ENCODE measurements at places on chromosomes 16 and 17. TPM values are rescaled to one million over a fixed set of nuclear protein-coding genes. Genes with fewer than 3 reads are reported as not detected.
A peak's percentile ranks its signal among the peaks of the same experiment; 100 is the strongest.

DNA sequence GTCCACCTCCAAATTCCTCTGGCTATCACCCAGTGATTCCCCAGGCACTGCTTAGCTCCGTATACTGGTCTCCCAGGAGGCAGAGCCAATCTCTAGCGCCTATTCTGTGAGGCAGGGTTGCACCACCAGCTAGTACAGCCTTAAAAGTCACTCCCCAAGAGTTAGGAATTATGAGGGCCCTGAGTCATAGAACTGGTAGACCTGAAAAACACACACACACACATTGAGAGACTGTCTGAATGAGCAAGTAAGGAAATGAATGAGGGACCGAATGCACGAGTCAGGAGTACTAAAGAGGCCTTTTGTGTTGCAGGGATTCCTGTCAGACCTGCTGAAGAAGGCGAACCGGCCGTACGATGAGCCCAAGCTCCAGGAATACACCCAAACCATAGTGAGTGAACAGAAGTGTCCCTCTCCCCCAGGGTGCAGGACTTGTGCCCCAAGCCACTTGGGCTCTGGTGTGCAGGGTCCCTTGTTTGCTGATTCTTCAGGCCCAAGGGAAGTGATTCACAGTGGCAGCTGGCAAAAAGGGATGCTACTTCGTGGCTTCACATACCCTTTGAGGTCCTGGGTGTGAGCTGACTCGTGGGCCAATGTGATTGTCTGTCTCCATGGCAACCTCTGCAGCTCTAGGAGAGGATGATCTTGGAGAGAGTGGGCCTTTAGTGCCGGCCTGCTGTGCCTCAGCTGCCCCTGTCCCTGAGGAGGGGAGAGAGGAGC, 24.7 kb downstream of the CALB2 start:
- DNase-seq, result no peak

DNA sequence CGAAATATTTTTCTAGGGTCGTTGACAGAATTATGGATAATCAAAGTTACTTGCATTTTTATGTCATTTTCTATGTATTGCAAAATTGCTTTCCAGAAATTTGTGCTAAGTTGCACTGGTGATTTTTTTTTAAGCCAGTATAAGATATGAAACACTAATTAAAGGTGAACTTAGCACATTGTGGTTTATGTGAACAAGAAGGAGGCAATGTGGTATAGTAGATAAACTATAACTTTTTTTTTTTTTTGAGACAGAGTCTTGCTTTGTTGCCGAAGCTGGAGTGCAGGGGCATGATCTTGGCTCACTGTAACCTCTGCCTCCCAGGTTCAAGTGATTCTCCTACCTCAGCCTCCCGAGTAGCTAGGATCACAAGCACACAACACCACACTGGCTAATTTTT, 13.2 kb downstream of the DGKE start:
- DNase-seq, result no peak

DNA sequence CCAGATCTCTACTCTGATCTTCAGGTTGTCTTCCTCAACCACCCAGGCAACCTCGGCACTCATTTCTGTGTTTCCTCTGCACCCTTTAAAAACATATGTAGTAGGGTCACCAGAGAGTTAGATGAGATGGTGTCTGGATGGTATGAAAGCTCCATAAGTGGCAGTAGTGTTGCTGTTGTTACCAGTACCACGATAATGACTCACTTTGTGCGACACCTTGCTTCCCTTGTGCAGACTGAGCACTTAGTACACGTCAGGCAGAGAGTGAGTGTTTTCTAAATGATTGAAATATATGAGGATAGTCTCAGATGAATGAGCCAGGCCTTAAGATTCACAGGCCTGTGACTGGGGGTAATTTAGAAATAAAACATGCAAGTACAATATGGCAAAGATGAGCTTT, 188.7 kb downstream of the MAF start:
- DNase-seq, result no peak

DNA sequence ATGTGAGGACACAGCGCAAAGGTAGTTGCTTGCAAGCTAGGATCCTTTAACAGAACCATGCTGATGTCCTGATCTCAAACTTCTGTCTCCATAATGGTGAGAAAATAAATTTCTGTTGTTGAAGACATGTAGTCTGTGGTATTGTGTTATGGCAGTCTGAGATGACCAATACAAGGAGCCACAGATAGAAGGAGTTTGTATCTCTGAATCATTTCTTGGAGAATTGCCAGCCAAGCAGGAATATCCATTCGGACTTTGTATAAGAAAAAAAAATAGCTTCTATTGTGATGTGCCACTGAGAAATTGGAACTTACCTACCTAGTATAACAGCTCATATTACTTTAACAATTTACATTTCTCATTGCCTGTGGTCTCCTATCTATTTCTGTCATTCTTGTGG, 447.6 kb upstream of the CA10 start:
- DNase-seq, result no peak

DNA sequence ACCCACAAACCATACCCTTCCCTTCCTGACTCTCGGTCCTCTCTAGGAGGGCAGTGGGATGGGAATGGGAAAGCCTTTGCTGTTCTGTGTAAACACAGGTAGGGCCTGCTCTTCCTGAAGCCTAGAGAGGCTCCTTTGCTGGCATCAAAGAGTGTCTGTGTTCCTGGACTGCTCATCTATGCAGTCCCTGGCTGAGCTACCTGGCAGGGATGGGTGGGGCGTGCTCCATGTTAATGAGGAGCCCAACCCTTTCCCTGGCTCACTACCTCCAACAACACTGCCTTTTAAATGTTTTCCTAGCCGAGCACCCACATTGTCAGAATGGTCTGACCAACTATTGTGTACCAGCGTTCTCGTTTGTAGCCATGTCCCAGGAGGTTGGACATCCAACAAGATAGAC, 26.6 kb upstream of the NAGLU start:
- DNase-seq, result peak; percentile 38

The PRPSAP2 gene
- 30.7 TPM for total RNA-seq

- DNase-seq, result peak; percentile 79
Measured at GRCh38 chr17:82603981-82604448, 44.2 kb downstream of the WDR45B start.

DNA sequence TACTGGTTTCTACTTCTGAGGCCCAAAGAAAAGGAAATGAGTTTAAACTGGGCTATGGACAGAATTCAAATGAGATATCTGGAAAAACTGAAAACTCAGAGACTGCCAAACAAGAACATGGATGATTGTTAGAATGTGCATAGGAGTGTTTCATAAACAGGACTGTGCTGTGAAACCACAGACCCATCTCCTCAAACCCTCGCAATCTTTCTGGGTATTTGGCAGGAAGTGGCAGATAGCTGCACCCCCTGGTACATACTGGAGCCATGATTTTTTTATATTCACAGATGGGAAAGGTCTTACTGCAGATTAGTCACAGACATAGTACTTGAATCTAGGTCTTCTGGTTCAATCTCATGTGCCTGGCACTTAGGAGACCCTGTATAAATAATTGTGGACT, 145.0 kb downstream of the CCDC182 start:
- no peak for DNase-seq

GRCh38 chr17:49588312-49588711, 12.6 kb downstream of the NXPH3 start:
- peak; percentile 15 for DNase-seq

The KCNJ2 gene
- total RNA-seq, result 0.81 TPM

The SEZ6L2 gene
- 1.8 TPM for total RNA-seq

GRCh38 chr17:60277258-60277657, 114.7 kb downstream of the USP32 start:
- no peak for DNase-seq

The PRKAR1A gene
- total RNA-seq, result 242 TPM

DNA sequence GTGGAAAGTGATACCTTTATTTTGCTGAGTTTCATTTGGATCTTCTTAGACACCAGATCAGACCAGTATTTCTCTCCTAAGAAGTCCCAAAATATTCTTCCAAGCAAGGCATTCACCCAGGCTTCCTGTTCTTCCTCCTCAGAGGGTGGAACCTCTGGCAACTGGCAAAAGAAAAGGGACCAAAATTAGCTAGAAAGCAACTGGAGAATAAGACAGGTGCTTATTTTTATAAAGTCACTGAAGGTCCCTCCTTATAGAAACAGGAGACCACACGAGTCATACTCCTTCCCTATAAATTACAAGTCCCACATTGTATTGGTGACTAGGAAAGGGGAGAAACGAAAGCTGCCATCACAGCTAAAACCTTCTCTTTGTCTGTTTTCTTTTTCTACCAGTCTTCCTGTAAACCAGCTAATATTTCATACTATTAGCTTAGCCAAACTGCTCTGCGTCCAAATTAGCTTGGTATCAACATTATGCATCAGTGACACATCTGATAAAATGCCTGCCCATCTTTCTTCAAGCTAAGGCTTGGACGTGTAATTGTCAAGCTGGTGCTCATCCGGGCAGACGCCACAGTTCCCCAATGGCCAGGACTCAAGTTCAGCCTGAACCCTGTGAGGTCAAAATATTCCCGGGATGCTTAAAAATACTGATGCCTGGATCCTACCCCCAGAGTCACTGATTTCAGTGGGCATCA, 47.5 kb upstream of the ERN1 start:
- no peak for DNase-seq

GRCh38 chr17:72720494-72720825, 372.0 kb downstream of the SLC39A11 start:
- no peak for DNase-seq

DNA sequence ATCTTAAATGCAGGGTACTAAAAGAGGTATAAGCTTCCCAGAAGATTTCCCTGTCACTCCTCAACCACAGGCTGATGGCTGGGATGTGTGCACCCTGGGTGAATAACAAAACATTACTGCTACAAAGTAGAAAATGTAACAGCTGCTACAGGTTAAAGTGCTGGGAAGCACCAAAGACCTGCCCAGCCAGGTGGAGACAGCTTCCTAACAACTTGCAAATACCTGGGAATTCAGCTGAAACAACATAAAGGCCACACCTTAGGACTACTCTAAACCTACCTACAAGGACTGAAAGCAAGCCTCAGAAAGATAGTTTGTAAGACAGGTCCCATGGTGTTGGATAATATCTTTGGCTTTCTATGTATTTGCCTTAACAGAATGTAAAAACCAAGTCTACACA, 118.5 kb downstream of the CEP112 start:
- no peak for DNase-seq

The SPNS3 gene
- not detected for total RNA-seq

The CPHXL2 gene
- not detected for total RNA-seq

The CCDC144A gene
- 3.8 TPM for total RNA-seq

- DNase-seq, result no peak
Measured at GRCh38 chr16:30925632-30925987, 2.2 kb downstream of the FBXL19 start.

DNA sequence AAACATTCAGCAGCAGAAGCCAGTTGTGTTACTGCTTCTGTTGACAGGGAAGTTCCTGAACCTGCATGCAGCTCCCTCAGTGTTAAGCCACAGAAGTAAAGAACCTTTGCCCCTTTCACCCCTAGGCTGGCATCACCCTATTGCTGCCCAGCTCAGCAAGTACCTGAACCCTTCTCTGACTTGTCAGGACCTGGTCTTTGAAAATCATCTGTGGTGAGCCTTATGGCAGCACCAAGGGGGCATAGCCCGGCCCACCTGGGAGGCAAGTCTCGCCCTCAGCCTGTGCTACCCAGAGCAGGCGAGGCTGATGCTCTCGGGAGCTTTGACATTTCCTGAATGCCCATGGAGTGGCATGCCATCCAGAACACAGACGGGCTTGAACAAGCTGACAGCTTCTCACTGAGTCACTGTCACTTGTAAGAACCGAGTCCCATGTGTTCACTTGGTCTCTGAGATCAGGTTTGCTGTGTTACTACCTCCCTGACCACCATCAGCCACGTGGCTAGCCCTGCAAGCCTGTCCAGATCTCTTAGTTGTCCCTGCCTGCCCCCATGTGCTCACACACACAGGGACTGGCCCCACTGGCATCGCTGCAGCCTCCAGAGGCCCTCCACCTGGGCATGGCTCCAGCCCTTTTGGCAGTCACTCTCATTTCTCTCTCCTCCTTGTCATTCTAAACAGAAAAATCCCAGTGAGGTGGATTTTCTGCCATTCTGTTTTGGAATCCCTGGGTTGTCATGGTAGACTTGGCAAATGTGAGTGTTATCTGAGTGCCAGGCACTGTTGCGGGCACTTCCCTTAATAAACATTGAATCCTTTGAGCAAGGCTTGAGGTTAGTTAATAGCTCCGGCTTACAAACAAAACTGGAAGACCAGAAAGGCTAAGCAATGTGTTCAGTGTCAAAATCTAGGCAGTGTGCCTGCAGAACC, 2.9 kb upstream of the CARMIL2 start:
- DNase-seq, result peak; percentile 89

The TEX14 gene
- 0.36 TPM for total RNA-seq

The USP22 gene
- total RNA-seq, result 83.9 TPM

- peak; percentile 87 for DNase-seq
Measured at GRCh38 chr17:9241371-9241712, 220.0 kb downstream of the NTN1 start.

DNA sequence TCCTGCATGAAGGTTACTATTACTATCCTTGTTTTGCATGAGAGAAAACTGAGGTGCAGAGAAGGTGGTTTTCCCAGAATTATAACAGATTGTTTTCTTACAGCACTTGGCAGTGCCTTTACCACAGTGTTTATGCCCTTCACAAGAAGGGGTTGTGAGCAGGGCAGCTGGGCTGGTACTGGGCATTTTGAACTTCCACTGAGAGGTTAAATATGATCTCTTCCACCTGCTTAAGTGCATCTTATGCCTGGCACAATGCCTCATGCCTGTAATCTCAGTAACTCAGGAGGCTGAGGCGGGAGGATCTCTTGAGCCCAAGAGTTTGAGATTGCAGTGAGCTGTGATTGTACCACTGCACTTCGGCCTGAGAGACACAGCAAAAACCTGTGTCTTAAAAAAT, 36.2 kb downstream of the NDE1 start:
- DNase-seq, result no peak

- DNase-seq, result no peak
Measured at GRCh38 chr16:2734844-2735515, 15.0 kb upstream of the PRSS27 start.

The FGF11 gene
- not detected for total RNA-seq

DNA sequence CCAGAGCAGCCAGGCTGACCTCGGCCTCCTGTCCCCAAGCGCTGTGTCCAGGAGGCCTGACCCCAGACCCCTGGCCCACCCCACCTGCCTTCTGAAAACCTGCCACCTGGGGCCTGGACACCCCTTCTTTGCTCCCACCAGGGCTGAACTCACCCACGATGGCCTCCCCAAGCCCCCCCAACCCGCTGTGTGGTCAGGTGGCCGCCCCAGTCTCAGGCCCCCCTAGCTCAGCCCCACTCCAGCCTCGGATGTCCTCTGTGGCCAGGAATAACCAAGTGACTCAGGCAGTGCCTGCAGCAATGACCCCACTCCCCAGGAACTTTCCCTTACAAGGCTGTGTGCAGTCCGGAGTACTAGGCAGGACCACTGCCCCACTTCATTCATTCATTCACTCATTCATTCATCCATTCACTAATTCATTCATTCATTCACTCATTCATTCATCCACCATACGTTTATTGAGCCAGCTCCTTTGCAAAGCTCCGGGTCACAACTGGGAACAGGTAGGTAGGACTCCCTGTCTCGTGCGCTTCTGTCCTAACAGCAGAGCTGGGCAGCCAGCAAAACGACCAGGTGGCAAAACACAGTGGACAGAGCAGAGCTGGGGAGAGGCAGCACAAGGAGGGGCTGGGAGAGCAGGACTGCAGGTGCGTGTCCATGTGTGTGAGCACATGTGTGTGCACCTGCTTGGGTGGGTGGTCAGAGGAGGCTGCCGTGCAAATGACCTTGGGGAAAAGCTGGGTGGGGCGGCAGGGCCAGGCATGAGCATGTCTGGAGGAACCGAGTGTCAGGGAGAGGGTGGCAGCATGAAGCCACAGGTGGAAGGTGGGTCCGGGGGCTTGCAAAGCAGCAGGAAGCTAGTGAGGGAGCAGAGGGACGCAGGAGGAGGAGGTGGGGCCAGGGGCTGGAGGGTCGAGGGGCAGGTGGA, 75.8 kb upstream of the CBX4 start:
- no peak for DNase-seq

The PPM1E gene
- 0.16 TPM for total RNA-seq

The MATCAP1 gene
- 10.0 TPM for total RNA-seq

- peak; percentile 62 for DNase-seq
Measured at GRCh38 chr16:57530522-57531252, 5.7 kb downstream of the CCDC102A start.
